ENCODE measurements at places on chromosomes 16 and 17.

GRCh38 chr17:21033350-21033749, 9.5 kb downstream of the USP22 start:
- no peak for DNase-seq

GRCh38 chr17:64129515-64129764, 504 bp downstream of the ERN1 start:
- no peak for DNase-seq

GRCh38 chr17:2138318-2138717, 83.4 kb downstream of the HIC1 start:
- no peak for DNase-seq

DNA sequence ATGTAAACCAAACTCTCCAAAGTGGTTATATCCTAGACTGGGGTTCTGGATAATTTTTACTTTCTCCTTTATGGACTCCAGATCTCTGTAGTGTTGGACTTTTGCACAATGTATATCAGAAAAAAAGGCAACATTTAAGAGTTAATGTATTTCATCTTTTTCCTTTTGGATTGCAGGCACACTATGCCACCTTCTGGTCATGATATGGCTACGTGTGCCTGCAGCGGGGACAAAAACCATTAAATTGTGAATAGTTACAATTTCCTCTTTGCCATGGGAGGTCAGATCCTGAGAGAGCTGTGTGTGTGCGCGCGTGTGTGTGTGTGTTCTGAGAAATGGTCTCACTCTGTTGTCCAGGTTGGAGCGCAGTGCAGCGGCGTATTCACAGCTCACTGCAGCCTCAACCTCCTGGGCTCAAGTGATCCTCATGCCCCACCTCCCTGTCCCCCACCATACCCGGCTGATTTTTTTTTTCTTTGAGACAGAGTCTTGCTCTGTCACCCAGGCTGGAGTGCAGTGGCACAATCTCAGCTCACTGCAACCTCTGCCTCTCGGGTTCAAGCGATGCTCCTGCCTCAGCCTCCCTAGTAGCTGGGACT, 4.3 kb upstream of the SGF29 start:
- no peak for DNase-seq

DNA sequence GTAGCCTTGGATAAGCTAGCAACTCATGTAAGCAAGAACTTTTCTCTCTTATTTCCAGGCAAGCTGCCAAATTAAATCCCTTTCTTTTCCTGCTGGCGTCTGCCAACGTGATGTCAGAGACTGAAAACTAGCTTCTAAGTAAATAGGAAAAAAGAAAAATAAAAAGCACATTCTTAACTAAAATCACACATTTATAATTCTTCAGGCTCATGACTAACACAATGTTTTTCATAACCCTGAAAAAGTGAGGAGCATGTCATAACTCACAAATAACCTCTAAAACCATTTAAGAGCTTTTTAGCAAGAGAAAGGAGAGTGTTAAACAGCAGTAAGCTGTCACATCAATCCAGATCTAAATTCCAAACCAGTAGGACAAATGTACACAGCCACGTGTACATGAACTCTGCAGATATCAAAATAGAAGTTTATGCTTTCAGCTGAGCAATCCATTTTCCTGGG, 110.0 kb downstream of the N4BP1 start:
- DNase-seq, result no peak

DNA sequence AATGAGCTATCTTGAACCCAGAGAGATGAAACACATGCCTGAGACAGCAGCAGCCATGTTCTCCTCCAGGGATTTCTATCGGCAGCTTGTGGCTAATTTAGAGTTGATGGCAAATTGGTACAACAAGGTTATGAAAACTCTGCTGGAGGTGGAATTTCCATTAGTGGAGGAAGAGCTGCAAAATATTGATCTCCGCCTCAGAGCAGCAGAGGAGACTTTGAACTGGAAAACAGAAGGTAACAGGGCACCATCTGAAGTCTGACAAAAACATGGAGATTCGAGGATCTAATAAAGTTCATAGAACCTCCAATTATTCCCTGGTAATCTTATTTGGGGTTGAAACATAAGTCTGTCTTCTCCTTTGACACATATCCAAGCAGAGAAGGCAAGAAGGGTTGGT, 52.8 kb downstream of the DNAH9 start:
- DNase-seq, result no peak

- no peak for DNase-seq
Measured at GRCh38 chr17:32943647-32944191, 15.8 kb downstream of the TMEM98 start.

- DNase-seq, result no peak
Measured at GRCh38 chr17:61662741-61663140, 71.7 kb upstream of the NACA2 start.

- no peak for DNase-seq
Measured at GRCh38 chr16:27803775-27804549, 254.0 kb downstream of the KATNIP start.

GRCh38 chr17:50467114-50467854, 1.4 kb downstream of the CHAD start:
- no peak for DNase-seq
